ENCODE measurements at places on chromosomes 16 and 17. TPM values are rescaled to one million over a fixed set of nuclear protein-coding genes. Genes with fewer than 3 reads are reported as not detected.

- DNase-seq, result no peak
Measured at GRCh38 chr16:54253118-54253517, 33.5 kb downstream of the IRX3 start.

GRCh38 chr17:13777003-13777402 lies 175.3 kb upstream of the HS3ST3A1 start:
- DNase-seq, result no peak

DNA sequence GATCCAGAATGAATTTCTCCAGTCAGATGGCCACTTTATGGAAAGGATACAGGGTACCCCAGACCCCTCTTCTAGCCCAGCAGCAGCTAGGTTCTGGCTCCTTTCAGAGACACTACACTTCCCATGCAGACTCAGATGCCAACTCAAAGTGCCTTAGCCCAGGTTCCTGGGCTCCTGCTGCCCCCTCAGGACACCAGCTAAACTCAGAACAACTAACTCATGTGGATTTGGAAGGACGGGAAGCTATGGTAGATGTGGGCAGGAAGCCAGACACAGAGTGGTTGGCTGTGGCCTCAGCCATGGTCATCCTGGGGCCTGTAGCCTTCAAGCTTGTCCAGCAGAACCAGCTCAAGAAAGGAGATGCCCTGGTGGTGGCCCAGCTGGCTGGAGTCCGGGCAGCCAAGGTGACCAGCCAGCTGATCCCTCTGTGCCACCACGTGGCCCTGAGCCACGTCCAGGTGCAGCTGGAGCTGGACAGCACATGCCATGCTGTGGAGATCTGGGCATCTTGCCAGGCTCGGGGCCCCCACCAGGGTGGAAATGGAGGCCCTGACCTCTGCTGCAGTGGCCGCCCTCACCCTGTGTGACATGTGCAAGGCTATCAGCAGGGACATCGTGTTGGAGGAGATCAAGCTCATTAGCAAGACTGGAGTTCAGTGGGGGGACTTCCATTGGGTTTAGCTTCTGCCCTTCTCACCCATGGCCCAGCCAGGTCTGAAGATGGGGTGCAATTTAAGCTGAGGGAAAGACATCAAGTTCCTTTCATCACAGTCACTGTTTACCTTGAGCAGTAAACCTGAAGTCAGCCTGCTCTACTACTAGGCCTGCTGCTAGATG lies 111.8 kb downstream of the N4BP1 start:
- DNase-seq, result no peak

DNA sequence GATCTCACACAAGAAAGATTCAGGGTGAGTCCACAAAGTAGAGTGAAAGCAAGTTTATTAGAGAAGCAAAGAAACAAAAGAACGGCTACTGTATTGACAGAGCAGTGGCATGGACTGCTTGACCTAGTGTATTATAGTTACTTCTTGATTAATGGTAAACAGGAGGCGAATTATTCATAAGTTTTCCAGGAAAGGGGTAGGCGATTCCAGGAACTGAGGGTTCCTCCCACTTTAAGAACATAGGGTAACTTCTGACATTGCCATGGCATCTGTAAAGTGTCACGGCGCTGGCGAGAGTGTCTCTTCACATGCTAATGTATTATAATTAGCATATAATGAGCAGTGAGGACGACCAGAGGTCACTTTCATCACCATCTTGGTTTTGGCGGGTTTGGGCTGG lies 93.2 kb downstream of the CACNG3 start:
- no peak for DNase-seq

GRCh38 chr16:81486540-81487061 lies 42.0 kb downstream of the CMIP start:
- no peak for DNase-seq

GRCh38 chr16:88638323-88639230 lies at the start of gene IL17C:
Gene IL17C, plus strand, starts transcription at chr16:88638572. Its CDS starts 70 bp downstream, at chr16:88638642.
- no peak for DNase-seq

DNA sequence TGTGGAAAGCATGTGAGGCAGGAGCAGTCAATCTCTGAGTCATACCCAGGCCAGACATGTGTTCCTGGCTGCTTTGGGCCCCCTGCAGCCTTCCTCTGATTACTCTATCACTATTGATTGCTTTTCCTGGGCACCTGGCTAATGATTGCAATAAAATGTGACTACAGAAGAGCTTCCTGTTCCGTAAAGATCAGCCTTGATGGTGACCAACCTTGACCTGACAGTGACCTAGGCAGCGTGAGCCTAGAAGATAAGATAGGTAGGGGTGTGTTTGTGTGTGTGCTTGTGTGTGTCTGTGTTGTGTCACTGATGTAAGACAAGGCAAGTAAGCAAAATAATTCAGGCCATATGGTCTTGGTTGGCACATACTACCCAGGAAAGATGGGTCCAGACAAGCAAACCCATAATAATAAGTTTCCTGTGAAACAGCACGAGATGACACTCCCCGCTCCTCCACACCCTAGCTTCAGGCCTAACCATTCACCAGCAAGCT lies 367.7 kb upstream of the CDH11 start:
- no peak for DNase-seq

DNA sequence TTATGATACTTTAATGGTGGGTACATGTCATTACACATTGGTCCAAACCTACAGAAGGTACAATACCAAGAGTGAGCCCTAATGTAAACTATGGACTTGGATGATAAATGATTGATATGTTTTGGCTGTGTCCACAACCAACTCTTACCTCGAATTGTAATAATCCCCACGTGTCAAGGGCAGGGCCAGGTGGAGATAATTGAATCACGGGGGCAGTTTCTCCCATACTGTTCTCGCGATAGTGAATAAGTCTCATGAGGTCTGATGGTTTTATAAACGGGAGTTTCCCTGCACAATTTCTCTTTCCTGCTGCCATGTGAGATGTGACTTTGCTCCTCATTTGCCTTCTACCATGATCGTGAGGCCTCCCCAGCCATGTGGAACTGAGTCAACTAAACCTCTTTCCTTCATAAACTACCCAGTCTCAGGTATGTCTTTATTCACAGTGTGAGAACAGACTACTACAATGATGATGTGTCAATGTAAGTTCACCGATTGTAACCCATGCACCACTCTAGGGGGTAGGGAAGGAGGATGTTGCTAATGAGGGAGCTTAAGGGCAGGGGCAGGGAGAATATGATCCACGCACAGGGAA lies 7.0 kb upstream of the METTL22 start:
- no peak for DNase-seq

DNA sequence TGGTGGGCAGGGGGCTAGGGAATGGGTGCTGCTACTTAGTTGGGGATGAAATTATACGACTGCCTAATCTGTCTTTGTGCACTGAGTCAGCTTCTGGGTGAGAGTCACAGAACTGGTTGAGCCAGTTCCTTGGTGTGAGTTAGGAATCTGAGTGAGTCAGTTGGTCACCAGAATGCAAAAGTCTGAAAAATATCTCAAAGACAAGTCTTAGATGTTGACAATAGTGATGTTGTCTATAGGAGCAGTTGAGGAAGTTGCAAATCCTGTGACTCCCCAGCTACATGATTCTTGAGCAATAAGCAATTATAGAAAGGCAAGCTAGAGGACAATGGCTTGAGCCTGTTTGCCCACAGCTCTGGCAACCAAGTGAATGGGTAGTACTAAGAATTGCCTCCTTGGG lies 399.2 kb downstream of the CNTNAP4 start:
- no peak for DNase-seq

DNA sequence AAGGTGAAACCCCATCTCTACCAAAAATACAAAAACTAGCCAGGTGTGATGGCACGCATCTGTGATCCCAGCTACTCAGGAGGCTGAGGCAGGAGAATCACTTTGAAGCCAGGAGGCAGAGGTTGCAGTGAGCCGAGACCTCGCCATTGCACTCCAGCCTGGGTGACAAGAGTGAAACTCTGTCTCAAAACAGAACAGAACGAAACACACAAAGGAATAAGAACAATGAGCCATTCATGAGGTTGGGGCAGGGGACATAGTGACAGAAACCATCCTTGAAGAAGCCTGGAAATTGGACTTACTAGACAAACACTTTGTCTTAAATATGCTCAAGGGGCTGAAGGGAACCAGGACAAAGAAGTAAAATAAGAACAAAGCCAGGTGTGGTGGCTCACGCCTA lies 39.4 kb downstream of the WDR45B start:
- no peak for DNase-seq

The BRICD5 gene
- 4.0 TPM for total RNA-seq

DNA sequence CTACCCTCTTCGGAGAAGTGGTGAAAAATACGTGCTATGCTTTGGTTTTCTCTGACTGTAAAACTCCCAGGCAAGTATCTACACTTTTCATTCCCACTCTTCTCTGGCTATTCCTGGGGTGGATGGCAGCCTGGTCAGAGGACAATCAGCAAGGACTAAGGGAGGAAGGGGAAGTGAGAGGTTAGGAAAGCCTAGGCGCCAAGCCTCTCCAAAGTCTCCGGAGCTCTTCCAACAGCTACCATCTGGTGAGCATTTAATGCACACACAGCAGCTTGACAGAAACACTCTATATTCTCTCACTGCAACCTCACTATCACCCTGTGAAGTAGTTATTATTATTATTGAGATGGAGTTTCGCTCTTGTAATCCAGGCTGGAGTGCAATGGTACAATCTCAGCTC lies 65.1 kb downstream of the WSCD1 start:
- no peak for DNase-seq

DNA sequence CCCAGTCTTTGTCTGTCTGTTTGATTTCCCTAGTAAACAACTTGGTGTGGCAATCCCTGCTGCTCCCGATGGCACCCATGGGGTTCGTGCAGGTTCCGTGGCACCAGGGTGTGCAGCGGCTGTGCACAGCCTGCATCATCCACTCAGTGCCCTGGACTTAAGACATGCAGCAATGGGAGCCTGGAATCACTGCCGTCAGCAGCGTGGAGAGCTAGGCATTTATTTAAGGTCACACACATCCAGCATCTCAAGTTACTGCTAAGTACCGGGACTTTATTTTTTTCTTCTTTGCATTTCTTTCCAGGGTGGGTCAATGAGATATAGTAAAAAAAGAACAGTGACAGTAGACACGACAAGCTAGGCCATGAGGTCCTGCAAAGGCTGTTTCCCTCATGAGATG lies 2.8 kb downstream of the DHRS7C start:
- no peak for DNase-seq

- DNase-seq, result no peak
Measured at GRCh38 chr16:57061084-57061905, 31.1 kb upstream of the CPNE2 start.

The ZG16 gene
- total RNA-seq, result not detected

The PDILT gene
- not detected for total RNA-seq

Data from T-helper 17 cell (primary cell).